ENCODE measurements at places on chromosomes 7 and 10.

GRCh38 chr7:48389977-48390376 is 218.7 kb downstream of the ABCA13 start:
- peak; percentile 80 for DNase-seq

DNA sequence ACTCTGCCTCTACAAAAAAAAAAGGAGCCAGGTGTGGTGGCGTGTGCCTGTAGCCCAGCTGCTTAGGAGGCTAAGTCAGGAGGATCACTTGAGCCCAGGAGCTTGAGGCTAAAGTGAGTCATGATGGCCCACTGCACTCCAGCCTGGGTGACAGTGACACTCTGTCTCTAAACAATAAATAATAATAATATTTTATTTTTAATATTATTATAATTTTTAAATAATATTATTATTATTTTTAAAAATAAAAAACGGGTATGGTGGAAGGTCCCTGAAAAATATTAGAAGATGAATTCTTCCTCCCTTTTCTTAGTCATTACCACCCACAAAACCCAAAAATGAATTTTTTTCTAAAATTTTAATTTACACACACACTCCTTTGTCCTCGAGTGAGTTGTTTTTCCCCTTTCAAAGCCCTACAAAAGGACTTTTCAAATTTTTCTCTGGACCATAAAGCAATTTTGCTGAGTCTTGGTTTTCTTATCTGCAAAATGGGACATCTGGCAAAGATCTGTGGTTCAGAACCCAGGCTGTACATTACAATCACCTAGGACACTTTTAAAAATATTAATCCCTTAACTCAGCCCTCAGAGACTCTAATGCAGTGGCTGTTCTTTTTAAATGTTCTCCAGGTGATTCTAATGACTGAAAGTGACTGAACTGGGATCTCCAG is 174.0 kb upstream of the NEBL start:
- no peak for DNase-seq

- DNase-seq, result no peak
Measured at GRCh38 chr10:80598084-80598798, 60.5 kb downstream of the SH2D4B start.

DNA sequence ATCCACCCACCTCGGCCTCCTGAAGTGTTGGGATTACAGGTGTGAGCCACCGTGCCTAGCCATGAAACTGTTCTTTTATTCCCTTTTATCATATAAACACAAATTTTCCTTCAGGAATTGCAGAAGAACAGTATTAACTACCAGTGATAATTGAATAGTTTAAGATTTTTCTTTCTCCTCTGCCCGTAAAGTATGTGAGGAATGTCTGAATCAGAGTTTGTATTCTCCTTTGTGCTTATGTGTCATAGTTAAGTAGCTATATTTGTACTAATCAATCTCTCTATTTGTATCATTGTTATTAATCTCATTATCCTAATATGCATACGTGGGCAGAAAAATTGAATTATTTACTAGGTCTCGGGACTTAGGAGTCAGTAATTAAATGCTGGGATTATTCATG is 83.6 kb downstream of the ZNF277 start:
- DNase-seq, result peak; percentile 24

DNA sequence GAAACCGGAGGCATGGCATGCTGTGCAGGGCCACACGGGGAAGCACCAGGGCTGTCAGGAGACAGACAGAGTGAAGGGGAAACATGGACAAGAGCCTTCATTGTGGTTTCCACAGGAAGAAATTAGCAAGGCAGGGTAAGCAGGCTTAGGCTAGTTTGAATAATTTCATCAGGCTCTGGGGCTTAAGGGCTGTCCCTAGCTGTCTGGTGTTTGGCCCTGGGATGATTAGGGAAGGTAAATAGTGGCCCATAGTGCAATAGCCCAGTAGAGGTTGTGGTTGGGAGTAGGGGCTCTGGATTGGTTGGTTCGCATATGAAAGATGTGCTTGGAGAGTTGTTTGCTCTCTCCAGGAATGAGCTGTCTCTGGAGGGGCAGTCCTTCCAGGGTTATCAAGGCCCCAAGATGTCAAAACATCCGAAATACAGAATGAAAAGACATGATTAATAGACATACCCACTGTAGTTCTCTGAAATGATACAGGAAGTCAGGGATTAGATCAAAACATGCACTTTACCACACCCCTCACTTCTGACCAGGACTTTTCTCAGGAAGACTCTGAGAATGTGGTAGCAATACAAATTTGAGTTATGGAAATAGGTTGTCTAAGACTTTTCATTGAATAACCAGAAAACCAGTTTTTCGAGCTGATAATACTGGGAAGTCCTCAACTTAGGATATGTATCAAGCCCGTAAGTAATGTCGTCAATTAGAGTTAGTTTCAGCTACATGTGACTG is 224.9 kb upstream of the NFE2L3 start:
- DNase-seq, result no peak

GRCh38 chr10:2925631-2926030 is 141.7 kb upstream of the PFKP start:
- peak; percentile 51 for DNase-seq

DNA sequence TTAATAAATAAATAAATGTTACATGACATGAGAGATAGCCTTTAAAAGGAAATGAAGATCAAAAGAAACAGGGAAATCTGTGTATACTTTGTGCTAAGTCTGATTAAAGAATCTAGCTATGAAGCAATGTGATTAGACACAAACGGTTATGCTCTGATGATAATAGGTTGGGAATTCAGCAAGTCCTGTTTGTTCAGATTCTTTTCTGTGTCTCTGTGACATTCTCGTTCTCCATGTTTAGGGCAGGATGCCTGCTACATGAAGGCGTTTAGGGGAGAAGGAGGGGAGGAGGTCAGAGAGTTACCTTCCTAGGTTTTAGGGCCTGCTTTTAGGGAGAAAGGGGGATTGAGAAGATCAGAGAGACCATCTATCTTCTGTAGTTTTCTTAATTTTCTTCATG is 555.3 kb downstream of the DNAJB9 start:
- no peak for DNase-seq

GRCh38 chr7:98864731-98865453 is 4.9 kb downstream of the TMEM130 start:
- peak; percentile 37 for DNase-seq

GRCh38 chr7:368651-369475 is 78.9 kb downstream of the FOXL3 start:
- DNase-seq, result no peak

GRCh38 chr10:78266741-78267469 is 233.2 kb downstream of the RPS24 start:
- no peak for DNase-seq
